ENCODE measurements at places on chromosomes 5 and 9.

GRCh38 chr5:133510634-133511262 is 101.6 kb downstream of the FSTL4 start:
- H3K27me3 ChIP-seq, result no peaks in the 10 kb centered on the region
- H3K36me3 ChIP-seq, result no peaks in the 10 kb centered on the region
- H3K4me3 ChIP-seq, result no peak overlapping the region
- H3K4me1 ChIP-seq, result no peaks in the 10 kb centered on the region

DNA sequence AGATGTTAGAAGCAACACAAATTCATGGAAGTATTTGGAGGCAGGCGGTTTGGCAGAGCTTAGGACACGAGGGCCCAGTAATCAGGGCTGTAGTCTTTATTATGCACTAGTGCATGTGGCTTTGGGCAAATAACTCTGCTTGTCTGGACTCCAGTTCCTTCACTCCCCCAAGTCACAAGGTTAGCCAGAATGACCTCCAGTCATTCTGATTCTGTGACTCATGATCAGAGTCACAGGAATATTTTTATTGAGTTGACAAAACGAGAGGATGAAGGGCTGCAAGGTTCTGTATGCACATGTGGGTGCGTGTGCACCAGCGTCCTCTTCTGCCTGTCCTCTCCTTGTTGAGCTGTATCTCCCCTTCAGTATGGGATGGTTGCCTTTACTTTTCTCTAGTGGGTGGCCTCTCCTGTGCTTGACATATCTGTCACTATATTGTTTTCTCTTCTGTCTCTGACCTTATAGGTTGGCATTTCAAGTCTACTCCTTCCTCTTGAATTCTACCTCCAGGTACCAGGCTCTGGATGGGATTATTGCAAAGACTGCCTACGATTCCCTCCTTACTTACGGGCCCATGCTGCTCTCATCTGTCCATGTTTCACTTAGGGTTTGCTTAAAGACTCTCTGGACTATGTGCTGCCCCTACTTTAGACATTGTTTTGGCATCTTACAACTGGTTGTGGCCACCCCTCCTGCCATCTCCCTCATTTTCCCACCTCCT is 94.6 kb downstream of the KDM4C start:
- H3K36me3 ChIP-seq, result no peaks in the 10 kb centered on the region
- DNase-seq, result peak; percentile 14
- H3K27ac ChIP-seq, result no peak overlapping the region
- no peaks in the 10 kb centered on the region for H3K4me1 ChIP-seq
- no peak overlapping the region for H3K4me3 ChIP-seq

GRCh38 chr9:83154821-83155220 is 91.9 kb upstream of the RASEF start:
- no peak overlapping the region for H3K27ac ChIP-seq
- no peak for DNase-seq
- no peaks in the 10 kb centered on the region for H3K27me3 ChIP-seq
- no peaks in the 10 kb centered on the region for H3K4me1 ChIP-seq
- H3K36me3 ChIP-seq, result no peaks in the 10 kb centered on the region
- H3K4me3 ChIP-seq, result no peak overlapping the region

- DNase-seq, result peak; percentile 12
- no peaks in the 10 kb centered on the region for H3K4me1 ChIP-seq
- H3K27me3 ChIP-seq, result peaks cover 5% of the 10 kb centered on the region
- H3K36me3 ChIP-seq, result no peaks in the 10 kb centered on the region
- H3K27ac ChIP-seq, result no peak overlapping the region
These were observed 16.1 kb upstream of the TMED7 start for GRCh38 chr5:115641948-115642347.

GRCh38 chr9:117104206-117104605 is 310.7 kb downstream of the ASTN2 start:
- no peak overlapping the region for H3K27ac ChIP-seq
- H3K4me3 ChIP-seq, result no peak overlapping the region
- no peaks in the 10 kb centered on the region for H3K27me3 ChIP-seq

GRCh38 chr9:126750941-126751725 is 53.7 kb upstream of the ZBTB43 start:
- H3K4me1 ChIP-seq, result no peaks in the 10 kb centered on the region
- peaks cover 2% of the 10 kb centered on the region for H3K27me3 ChIP-seq
- H3K4me3 ChIP-seq, result no peak overlapping the region

- no peak overlapping the region for H3K27ac ChIP-seq
- no peaks in the 10 kb centered on the region for H3K4me1 ChIP-seq
- H3K4me3 ChIP-seq, result no peak overlapping the region
These were observed 11.3 kb upstream of the EXOC3 start for GRCh38 chr5:431711-432050.

GRCh38 chr5:56815658-56816545 is 553 bp downstream of the MAP3K1 start:
- no peaks in the 10 kb centered on the region for H3K36me3 ChIP-seq
- peak; percentile 51 for DNase-seq
- peak overlapping the region; percentile 47 for H3K27ac ChIP-seq

DNA sequence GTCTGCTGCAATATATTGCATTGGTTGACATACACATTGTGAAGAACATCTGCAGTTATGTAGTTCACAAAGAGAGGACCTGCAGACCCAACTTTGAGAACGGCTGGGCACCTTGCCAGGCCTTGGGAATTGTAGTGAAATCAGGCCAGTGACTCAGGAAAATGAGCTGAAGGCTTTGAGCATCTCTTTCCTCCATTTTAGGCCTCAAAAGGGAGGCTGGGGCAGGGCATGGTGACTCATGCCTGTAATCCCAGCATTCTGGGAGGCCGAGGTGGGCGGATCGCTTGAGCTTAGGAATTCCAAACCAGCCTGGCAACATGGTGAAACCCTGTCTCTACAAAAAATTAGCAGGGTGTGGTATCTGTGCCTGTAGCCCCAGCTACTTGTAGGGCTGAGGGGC is 1.4 kb upstream of the IPPK start:
- H3K27me3 ChIP-seq, result no peaks in the 10 kb centered on the region
- H3K36me3 ChIP-seq, result peaks cover 3% of the 10 kb centered on the region
- peak; percentile 70 for DNase-seq
- H3K27ac ChIP-seq, result peak overlapping the region; percentile 97
- H3K4me1 ChIP-seq, result peaks cover 13% of the 10 kb centered on the region

DNA sequence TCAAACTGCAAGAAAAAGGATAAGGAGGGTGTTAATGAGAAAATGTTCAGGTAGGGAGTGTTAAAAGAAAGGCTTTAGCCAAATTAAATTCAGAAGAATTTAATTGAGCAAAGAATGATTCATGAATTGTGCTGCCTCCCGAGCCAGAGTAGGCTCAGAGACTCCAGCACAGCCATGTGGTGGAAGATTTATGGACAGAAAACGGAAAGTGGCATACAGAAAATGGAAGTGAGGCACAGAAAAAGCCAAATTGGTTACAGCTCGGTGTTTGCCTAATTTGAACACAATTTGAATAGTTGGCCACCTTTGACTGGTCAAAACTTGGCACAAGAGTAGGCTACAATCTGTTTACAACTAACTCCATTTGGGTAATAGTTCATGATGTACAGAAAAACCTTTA is 9.6 kb upstream of the SLC30A5 start:
- H3K27ac ChIP-seq, result no peak overlapping the region
- no peaks in the 10 kb centered on the region for H3K36me3 ChIP-seq
- no peak for DNase-seq
- H3K27me3 ChIP-seq, result peaks cover 7% of the 10 kb centered on the region
- H3K4me3 ChIP-seq, result no peak overlapping the region
- no peaks in the 10 kb centered on the region for H3K4me1 ChIP-seq

DNA sequence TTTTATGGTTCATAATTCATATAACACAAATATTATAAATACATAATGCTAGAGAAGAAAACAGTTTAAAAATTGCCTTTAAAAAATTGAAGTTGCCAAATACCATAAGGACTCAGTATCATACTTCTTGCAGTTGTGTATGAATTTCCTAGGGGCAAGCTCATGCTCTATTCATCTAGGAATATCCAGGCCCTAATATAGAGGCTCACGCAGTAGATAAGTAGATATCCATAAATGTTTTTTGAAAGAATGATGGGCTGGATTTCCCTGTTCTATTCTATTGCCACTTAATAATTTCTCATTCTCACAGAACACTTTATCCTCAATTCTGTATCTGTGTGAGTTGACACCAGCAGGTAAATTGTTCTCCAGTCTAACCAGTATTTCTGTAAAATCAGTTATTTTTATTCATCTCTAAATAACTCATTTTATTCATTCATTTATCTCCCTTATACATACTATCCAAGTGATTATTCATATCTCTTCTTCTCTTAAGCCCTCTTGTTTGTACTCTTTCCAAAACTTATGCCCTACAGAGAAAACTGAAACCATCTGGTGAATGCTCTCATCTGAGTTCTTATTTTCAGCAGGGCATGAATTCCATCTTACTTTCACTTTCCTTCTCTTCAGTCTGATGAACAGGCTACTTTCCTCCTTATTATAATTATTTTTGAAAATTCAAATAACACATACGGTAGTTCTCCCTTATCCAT is 97.1 kb downstream of the SLC44A1 start:
- no peaks in the 10 kb centered on the region for H3K4me1 ChIP-seq
- H3K27ac ChIP-seq, result no peak overlapping the region
- H3K36me3 ChIP-seq, result no peaks in the 10 kb centered on the region
- peak; percentile 30 for DNase-seq
- H3K4me3 ChIP-seq, result no peak overlapping the region

DNA sequence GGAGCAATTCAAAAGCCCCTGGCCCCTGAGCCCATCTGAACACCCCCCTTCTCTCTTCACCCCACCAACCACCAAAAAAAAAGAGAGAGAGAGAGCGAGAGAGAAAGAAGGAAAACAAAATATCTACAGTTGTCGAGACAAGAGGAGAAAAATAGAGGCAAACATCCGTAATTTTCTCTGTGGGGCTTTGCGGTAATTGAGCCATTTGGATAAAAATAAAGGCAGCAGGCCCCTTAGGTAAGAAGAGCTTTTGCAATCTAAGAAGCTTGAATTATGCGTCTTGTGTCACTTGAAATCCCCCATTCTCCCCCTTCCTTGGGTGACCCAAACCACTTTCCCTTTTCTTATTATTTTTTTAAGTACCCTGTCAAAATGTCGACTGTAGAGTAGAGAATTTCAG is 35.5 kb upstream of the FUBP3 start:
- H3K4me3 ChIP-seq, result no peak overlapping the region
- H3K27ac ChIP-seq, result no peak overlapping the region
- H3K4me1 ChIP-seq, result no peaks in the 10 kb centered on the region
- H3K27me3 ChIP-seq, result peaks cover 3% of the 10 kb centered on the region

DNA sequence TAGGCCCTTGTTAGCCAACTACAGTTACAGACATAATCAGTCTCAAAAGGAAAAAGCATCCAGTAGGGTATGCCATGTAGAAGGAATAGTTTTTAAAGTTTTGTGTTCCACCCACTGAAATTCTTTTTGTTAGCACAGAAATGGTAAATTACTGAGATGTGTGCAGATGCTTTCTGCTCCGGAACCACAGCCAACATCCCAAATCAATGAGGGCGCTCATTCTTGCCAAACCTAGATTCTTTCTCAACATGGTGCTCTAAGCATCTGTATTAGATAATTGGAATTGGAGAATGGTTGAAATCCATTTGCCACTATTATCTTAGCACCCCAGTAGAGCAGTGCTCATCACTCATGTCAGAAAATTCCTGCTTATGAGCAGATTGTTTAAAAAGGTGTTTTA is 127.8 kb downstream of the SEC61B start:
- H3K36me3 ChIP-seq, result no peaks in the 10 kb centered on the region
- H3K4me3 ChIP-seq, result no peak overlapping the region
- DNase-seq, result no peak
- no peaks in the 10 kb centered on the region for H3K27me3 ChIP-seq
- no peak overlapping the region for H3K27ac ChIP-seq

DNA sequence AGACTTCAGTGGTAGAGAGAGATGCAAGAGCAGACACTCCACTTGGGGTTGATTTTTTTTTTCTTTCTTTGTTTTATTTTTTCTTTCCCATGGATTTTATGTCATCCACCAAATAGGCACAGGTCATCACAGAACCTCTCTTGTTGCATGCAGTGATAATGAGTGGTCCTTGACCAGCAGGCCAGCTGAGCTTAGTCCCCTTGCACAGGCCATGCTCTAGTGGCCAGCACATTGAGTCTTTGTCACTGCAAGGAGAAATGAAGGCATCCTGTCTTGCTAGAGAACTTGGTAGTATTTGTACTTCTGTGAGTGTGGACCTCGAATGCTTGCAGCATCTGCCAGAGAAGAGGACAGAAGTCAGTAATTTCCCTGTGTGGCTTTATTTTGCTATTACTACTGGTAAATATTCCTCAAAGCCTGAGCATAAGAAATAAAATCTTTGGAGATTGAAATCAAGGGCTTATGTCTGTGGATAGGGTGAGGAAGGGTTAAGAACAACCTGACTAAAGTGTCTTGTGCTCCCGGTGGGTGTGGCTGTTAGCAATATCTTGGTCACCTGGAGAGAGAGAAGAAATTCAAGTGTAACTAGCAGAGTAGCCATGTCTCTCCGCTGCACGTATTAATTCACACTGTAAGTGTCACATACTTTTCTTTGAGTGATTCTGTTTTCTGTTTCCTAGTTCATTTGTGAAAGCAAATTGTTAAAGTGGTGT is 45.3 kb upstream of the NCS1 start:
- H3K4me1 ChIP-seq, result peaks cover 9% of the 10 kb centered on the region
- no peak for DNase-seq
- no peaks in the 10 kb centered on the region for H3K27me3 ChIP-seq
- no peak overlapping the region for H3K27ac ChIP-seq
- no peak overlapping the region for H3K4me3 ChIP-seq

- no peaks in the 10 kb centered on the region for H3K4me1 ChIP-seq
- no peak overlapping the region for H3K27ac ChIP-seq
- no peaks in the 10 kb centered on the region for H3K36me3 ChIP-seq
- no peak overlapping the region for H3K4me3 ChIP-seq
These were observed 311.0 kb downstream of the SLIT3 start for GRCh38 chr5:168989731-168990505.

- no peaks in the 10 kb centered on the region for H3K27me3 ChIP-seq
- H3K27ac ChIP-seq, result no peak overlapping the region
- H3K36me3 ChIP-seq, result peaks cover 3% of the 10 kb centered on the region
- no peaks in the 10 kb centered on the region for H3K4me1 ChIP-seq
These were observed 35.6 kb downstream of the CEP72 start for GRCh38 chr5:647727-648126.

DNA sequence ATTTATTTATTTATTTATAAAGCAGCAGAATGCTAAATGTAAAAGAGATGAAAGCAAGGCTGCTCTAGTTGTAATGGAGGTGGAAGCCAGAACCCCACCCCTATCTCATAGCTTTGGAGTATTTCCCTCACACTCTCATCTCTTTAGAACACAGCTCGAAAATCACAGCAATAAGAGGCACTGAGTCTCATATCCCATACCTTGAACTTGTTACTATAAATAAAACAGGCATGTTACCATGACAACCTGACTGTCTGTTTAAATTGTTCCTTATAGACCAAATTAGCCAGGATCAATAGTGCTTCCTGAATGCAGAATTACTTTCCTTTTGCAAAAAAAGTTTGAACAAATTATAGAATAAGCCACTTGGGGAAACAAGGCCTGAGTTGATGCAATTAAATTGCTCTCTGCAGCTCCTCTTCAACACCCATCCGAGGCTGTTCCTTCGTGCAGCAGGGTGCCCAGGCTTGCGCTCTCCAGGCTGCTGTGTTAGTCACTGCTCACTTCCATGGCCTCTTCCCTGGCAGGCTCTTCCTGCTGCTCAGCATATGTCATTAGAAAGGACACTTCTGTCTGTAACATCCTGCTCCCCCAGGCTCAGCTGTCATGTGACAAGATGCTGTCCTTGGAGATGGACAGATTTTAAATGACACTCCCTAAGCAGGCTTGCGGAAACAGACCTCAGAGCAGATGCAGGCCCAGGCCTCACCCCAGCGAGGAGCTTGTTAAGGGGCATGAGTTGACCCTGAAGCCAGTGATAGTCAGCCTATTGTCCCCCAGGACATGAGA is 120.2 kb downstream of the CARTPT start:
- peaks cover 27% of the 10 kb centered on the region for H3K27me3 ChIP-seq
- H3K4me3 ChIP-seq, result no peak overlapping the region
- H3K27ac ChIP-seq, result no peak overlapping the region
- DNase-seq, result no peak
